COLO829 (cell line): ENCODE measurements at places on chromosomes 4 and X.

DNA sequence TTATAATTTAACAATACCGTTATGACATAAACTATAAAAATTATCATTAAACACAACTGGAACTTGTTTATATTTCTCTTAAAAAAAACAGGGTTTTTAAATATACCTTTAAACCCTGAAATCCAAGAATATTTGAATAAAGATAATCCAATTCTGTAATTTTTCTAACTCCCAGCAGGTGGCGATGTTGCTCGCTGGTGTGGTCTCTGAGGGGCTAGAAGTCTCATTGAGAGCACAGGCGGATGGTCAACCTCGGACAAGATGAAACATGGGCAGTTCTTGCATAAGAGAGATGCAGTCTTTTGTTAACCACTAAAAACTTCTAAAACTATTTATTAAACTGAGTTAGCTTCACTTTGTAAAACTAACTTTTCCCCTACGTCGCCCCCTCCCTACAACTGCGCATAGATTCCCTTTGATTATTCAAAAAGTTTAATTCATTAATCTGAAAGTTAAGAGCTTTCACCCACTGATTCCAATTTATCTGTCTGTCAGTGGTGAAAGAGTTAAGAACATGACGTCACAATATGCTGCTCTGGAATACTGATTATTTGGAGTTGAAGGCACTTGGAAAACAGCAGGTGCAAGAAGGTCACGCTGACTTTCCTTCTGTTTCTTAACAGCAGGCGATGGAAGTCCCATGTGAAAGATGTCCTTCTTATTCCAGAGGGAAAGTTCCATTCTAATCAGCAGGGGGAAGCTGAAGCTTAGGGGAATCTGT, 29.5 kb downstream of the DMP1 start:
- DNase-seq = peak; percentile 45

GRCh38 chr4:17218786-17219185, 293.1 kb downstream of the QDPR start:
- no peak for DNase-seq

DNA sequence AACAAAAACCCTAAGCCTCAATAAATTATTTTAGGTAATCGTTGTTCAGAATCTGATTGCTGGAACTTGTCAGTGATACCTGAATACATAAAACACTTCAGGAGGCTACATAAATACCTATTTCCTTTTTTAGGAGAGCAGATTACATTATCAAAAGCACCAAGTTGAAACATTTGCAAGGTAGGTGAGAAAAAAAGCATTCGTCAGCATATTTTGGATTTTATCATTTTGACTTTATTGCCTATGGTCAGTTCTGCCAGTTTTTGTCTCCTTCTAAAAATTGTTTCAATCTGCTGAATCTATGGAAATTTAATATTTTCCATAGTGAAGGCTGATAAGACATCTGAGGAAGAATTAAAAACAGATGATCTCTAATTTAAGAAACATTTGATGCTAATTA, 16.5 kb upstream of the MAD2L1 start:
- no peak for DNase-seq

DNA sequence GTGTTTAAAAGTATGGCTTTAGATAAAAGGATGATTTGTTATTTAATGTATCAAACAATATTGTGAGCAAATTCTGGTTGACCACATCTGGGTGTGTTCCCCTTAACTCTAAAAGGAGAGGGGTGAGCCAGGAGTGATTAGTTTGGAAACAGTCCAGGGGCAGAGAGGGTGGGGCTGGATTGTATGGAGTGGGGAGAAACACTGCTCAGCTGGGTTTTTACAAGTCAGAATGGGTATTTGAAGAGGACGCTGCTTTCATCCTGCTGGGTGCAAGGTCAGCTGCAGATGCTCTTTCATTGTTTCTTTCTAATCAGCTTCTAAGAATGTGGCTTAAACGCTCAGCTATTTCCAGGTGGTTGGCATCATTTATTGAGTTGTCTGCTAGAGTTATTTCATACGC, 82.8 kb upstream of the LIMCH1 start:
- DNase-seq = no peak

- no peak for DNase-seq
Observed at GRCh38 chr4:179804440-179804839, 2362.2 kb upstream of the AGA start.

- DNase-seq = no peak
Observed at GRCh38 chrX:51215266-51215665, 117.4 kb upstream of the NUDT10 start.

DNA sequence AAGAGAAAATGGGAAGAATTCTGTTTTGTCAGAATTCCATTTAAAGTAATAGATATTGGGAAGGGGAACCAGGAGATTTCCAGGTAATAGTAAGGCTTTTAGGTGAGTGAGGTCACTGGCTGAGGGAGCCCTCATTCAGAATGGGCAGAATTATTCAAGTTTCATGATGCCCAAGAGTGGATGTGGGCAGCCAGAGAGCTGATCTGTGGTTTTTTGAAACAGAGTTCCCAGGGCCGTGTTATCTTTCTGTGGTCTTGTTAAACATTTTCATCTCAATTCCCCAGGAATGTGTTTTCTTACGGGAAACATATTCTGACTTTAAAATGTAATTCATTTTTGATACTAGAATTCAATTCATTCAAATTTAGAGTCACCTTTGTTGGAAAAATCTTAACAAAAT, 182.0 kb upstream of the AADAT start:
- DNase-seq = no peak

DNA sequence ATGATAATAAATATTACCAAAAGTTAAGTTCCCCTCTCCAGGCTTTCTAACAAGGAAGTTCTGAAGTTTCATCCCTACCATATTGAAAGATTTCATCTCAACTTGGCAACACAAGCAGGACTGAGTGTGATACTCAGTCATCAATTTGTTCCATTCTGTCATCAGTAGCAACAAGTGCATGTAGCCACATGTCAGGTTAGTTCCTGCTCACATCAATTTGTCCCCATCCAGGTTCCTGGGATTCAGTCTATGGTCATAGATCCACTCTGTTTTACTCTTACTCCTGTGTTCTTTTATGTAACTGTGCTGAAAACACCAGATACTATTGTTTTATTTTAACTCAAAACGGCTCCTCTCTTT, 22.2 kb downstream of the SMPX start:
- no peak for DNase-seq

DNA sequence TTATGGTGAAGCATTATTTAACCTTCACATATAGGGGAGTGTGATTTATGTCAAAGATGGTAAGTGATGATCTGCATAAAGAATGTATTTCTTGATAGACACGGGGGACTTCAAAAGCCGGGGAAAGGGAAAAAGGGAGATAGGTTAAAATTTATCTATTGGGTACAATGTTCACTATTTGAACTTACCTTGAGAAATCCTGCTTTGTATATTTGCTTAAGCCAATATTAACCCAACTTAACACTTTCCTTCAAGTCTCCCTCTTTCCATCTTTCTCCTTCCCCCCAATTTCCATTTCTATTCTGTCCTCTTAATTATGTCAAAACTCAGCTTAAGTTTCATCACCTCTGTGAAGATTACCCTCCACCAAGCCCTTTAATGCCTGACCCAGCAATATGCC, 149.0 kb upstream of the ANK2 start:
- DNase-seq = no peak

DNA sequence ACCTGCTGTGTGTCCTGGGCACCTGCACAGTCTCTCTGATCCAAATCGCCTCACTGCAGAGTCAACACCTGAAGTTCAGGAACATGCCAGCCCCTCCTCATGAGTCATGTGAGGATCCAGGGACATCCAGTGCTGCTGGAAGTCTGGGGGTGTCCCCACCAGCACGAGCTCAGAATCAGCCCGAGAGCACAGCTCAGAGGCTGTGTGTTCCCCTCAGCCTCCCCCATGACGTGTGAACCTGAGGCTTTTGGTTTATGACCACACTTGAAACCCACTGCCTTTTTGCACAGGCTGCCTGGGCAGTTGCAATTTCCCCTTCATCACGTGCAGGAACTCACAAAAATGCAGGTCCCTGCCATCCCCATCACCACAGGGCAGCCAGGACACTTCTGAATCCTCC, 47.1 kb downstream of the PPP2R2C start:
- DNase-seq = no peak

DNA sequence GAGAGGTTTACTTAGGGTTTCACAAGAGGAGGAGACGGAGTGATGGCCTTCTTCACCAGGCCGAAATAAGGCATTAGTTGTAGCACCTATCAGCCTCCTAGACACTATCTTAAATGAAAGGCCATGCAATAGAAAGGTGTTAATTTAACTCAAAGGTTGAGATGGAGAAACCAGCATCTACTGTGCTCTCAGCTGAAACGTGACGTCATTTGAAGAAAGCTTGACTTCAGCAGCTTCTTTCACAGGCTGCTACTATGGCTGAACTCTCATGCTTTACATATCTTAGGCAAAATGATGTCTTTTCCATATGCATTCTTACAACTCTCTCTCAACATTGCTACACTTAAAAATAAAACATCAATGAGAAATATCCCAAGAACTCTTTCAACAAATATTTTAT, 99.6 kb downstream of the GUCY2F start:
- no peak for DNase-seq

- no peak for DNase-seq
Observed at GRCh38 chr4:28004520-28004919, 1143.9 kb downstream of the STIM2 start.

DNA sequence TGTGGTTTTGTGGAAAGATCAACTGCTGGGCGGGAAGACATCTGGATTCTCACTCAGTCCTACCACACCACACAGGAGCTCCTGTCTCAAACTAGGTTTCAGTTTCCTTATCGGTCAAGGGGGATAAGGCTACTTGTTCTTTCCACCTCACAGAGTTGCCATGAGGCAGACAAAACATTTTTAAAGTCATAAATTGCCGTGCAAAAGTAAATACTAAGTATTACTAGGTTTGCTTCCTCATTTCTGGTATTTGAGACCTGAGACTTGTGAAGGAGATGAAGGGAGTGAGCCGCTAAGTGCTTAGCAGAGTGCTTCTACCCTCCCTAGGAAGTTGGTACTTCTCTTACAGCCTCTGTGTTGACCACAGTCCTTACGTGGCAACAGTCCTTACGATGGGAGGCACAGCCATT, 1.5 kb downstream of the LAP3 start:
- DNase-seq = no peak

- DNase-seq = no peak
Observed at GRCh38 chrX:39335513-39336235, 534.4 kb downstream of the MID1IP1 start.

GRCh38 chr4:184503869-184504300, 29.5 kb upstream of the IRF2 start:
- DNase-seq = no peak

DNA sequence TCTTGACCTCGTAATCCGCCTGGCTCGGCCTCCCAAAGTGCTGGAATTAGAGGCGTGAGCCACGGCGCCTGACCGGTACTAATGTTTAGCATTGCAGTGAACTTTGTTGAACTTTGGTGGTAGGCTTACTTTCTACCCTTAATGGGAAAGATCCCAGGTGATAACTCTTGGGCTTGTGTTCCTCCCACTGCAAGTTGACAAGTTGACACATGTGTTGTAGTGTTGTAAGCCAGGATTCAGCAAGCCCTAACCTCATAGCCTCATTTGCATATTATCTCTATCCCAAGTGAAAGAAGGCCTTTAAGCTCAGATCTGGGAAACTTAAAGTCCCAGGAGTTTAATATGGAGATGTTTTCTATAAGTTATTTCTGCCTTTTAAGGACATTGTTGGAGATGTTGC, 80.0 kb upstream of the CLCN4 start:
- DNase-seq = no peak

DNA sequence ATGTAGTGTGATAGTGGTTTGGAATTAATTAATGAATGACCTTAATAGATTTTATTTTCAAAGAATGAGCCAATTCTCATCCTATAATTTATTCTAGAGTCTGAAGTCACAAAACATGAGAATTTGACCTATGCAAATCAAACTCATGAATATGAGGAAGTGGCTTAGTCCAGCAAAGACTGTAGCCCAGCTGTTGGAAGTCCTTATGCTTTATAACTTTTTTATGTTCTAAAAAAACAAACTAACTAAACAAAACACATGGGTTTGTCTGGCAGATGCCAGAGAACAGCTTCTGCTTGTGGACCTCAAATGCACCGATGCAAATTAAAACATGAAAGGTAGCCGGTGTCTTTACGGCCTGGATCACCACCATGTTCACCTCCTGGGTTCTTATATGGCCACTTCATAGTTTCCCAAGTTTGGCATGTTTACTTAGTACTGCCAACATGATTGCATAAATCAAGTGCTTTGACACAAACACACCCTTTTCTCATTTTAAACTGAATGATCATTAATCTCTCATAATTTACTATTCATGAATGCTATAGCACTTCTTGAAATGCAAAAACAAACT, 277.4 kb downstream of the PAPSS1 start:
- DNase-seq = no peak

GRCh38 chrX:27619459-27619858, 29.3 kb downstream of the DCAF8L2 start:
- no peak for DNase-seq

GRCh38 chrX:42955349-42955748, 177.4 kb upstream of the PPP1R2C start:
- DNase-seq = no peak

DNA sequence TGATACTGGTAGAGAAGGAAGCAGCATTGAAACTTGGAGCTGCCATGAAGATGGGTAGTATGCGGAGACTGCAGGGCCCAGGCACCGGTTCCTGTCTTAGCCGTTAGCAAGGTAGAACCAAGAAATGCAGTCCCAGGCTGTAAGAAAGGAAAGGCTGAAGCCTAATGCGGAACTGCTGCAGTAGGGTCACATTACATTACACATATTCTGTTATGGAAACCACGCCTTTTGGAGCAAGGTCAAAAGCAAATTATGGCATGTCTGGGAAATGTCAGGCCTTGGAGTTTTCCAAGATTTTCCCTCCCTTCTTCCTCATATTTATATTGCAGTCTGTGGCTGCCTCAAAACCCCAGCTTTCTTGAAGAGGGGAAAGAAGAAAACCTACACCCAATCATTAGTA, 204.8 kb upstream of the RASGEF1B start:
- DNase-seq = no peak

DNA sequence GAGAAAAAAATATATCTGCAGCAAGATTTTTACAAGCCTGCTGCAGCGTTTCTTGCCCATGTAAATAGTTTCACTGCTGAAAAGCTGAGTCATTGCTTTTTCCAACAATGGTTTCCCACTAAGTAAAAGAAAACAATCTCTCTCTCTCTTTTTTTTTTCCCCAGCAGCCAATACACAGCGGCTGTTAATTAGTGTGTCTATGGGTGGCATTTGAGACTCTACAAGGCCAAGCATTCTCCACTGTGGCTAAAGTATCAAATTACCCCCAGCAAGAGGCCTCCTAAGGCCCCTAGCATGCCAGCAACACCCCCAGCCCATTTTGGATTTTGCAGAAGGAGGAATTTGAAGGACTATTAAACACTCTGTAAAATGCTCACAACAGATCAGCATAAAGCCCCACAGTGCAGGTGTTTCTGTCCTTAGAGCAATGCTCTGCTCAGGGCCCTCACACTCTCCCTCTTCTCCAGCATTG, 837.4 kb downstream of the TRIML1 start:
- DNase-seq = peak; percentile 27

DNA sequence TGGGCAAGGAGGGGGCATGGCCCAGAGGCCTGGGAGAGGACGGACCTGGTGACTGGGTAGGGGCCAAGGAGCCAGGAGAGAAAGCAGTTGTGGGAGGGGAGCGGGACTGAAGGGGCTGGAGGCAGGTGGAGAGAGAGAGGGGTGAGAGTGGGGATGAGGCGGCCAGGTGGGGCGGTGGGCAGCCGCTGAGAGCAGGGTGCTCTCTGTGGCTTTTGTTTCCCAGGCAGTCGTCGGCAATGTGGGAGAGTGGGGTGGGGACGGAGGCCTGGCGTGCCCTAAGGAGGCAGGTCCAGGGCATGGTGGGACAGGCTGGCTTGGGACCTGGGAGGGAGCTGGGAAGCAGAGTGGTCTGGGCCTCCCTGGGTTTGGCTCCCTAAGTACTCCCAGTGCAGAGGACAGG, 3.2 kb upstream of the ATP2B3 start:
- DNase-seq = no peak
